ENCODE measurements at places on chromosomes 1 and 21. TPM values are rescaled to one million over a fixed set of nuclear protein-coding genes. Genes with fewer than 3 reads are reported as not detected.
A peak's percentile ranks its signal among the peaks of the same experiment; 100 is the strongest.

KCNA2 gene
- 16.8 TPM for total RNA-seq

TMEM269 gene
- total RNA-seq, result 0.12 TPM

PLXNA2 gene
- 12.5 TPM for total RNA-seq

AJAP1 gene
- 0.81 TPM for total RNA-seq

DNA sequence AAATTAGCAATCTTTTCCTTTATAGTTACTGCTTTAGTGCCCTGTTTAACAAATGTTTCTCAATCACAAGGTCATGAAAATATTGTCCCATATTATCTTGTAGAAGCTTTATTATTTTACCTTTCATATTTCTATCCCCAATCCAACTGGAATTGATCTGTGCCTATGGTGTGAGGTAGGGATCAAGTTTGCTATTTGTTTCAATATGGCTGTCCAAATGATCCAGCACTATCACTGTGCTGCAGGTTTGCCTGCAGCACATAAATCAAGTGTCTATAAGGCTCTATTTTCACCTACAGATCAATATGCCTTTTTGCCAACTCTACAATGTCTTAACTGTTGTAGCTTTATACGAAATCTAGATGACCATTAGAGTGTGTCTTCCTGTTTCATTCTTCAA lies 96.2 kb downstream of the ENAH start:
- H3K27me3 ChIP-seq, result no peaks in the 10 kb centered on the region
- H3K4me3 ChIP-seq, result no peak overlapping the region
- H3K4me1 ChIP-seq, result no peaks in the 10 kb centered on the region
- no peaks in the 10 kb centered on the region for H3K36me3 ChIP-seq
- no peak overlapping the region for H3K27ac ChIP-seq

- no peak for ATAC-seq
- H3K36me3 ChIP-seq, result no peaks in the 10 kb centered on the region
- H3K4me3 ChIP-seq, result no peak overlapping the region
- H3K27me3 ChIP-seq, result no peaks in the 10 kb centered on the region
Measured at GRCh38 chr1:94027721-94028515, 93.0 kb downstream of the ABCA4 start.

CFAP126 gene
- total RNA-seq, result not detected

TCHH gene
- total RNA-seq, result 0.16 TPM

- H3K27me3 ChIP-seq, result no peaks in the 10 kb centered on the region
- H3K36me3 ChIP-seq, result no peaks in the 10 kb centered on the region
- H3K27ac ChIP-seq, result peak overlapping the region; percentile 90
Measured at GRCh38 chr1:226722240-226722900, 16.7 kb downstream of the ITPKB start.

CHD1L gene
- total RNA-seq, result 19.6 TPM

DNA sequence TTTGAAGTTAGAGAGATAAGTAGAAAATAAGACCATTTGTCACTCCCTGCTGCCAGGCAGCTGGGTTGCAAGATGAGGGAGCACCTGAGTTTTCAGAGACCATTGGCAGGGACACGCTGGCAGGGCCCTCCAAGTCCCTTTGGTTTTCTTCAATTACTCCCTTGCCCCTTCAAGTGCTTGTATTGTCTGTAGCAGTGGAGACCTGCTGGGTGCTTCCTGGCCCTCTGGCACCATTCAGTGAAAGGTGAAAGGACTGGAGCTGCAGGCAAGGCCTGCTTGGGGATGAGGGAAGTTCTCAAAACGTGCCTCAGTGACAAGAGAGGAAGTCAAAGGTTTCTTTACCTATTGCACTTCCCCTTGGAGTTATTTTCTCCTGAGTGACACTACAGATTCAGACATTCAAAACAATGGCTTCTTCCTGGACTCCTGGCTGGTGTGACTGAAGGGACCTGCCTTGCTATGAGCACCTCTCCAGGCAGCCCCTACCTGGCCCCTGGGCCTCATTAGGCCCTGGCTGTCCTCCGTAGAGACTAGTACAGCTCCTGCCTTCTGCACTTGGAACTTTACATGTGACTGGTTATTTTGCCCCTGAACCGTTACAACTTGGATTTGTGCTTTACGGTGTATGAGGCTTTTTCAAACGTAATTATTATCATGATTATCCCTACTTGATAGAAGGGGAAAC lies 100.1 kb downstream of the C1orf21 start:
- H3K27me3 ChIP-seq, result no peaks in the 10 kb centered on the region
- no peaks in the 10 kb centered on the region for H3K36me3 ChIP-seq
- no peak for ATAC-seq
- peak overlapping the region; percentile 5 for H3K27ac ChIP-seq

MPZ gene
- 7.7 TPM for total RNA-seq

- no peak for ATAC-seq
- no peak overlapping the region for H3K27ac ChIP-seq
- no peaks in the 10 kb centered on the region for H3K27me3 ChIP-seq
Measured at GRCh38 chr1:246923482-246923881, 8.3 kb downstream of the AHCTF1 start.

- H3K27ac ChIP-seq, result no peak overlapping the region
- H3K27me3 ChIP-seq, result peaks cover 40% of the 10 kb centered on the region
- H3K4me3 ChIP-seq, result no peak overlapping the region
- H3K4me1 ChIP-seq, result no peaks in the 10 kb centered on the region
Measured at GRCh38 chr1:201268604-201269151, 14.6 kb upstream of the PKP1 start.

JAM2 gene
- total RNA-seq, result 25.4 TPM

NBPF14 gene
- 21.4 TPM for total RNA-seq

RAB25 gene
- total RNA-seq, result 22.1 TPM

GRCh38 chr1:21100481-21100921 lies 76.2 kb downstream of the EIF4G3 start:
- H3K36me3 ChIP-seq, result peaks cover 11% of the 10 kb centered on the region
- H3K27ac ChIP-seq, result no peak overlapping the region
- no peak overlapping the region for H3K4me3 ChIP-seq
- peak; percentile 48 for ATAC-seq
- H3K4me1 ChIP-seq, result no peaks in the 10 kb centered on the region
- no peaks in the 10 kb centered on the region for H3K27me3 ChIP-seq

- H3K4me1 ChIP-seq, result peaks cover 2% of the 10 kb centered on the region
- H3K27ac ChIP-seq, result no peak overlapping the region
- no peaks in the 10 kb centered on the region for H3K27me3 ChIP-seq
- H3K36me3 ChIP-seq, result peaks cover 33% of the 10 kb centered on the region
Measured at GRCh38 chr1:15432324-15432723, 5.9 kb upstream of the CTRC start.

FAM177B gene
- not detected for total RNA-seq

GRCh38 chr1:98887507-98887906 lies 117.2 kb downstream of the PLPPR5 start:
- no peak for ATAC-seq
- no peak overlapping the region for H3K4me3 ChIP-seq
- no peaks in the 10 kb centered on the region for H3K36me3 ChIP-seq
- no peaks in the 10 kb centered on the region for H3K4me1 ChIP-seq

- H3K4me1 ChIP-seq, result peaks cover 3% of the 10 kb centered on the region
- H3K27me3 ChIP-seq, result no peaks in the 10 kb centered on the region
- peaks cover 69% of the 10 kb centered on the region for H3K36me3 ChIP-seq
Measured at GRCh38 chr21:37166733-37167132, 93.7 kb downstream of the TTC3 start.

GRCh38 chr21:44817506-44817880 lies 369 bp downstream of the SUMO3 start:
- H3K36me3 ChIP-seq, result no peaks in the 10 kb centered on the region
- H3K27ac ChIP-seq, result peak overlapping the region; percentile 92
- H3K4me1 ChIP-seq, result peaks cover 39% of the 10 kb centered on the region
- H3K27me3 ChIP-seq, result no peaks in the 10 kb centered on the region

FHAD1 gene
- not detected for total RNA-seq

KRTAP19-6 gene
- not detected for total RNA-seq

- H3K4me1 ChIP-seq, result no peaks in the 10 kb centered on the region
- no peaks in the 10 kb centered on the region for H3K27me3 ChIP-seq
- no peaks in the 10 kb centered on the region for H3K36me3 ChIP-seq
Measured at GRCh38 chr1:116015679-116016078, 39.4 kb downstream of the SLC22A15 start.

DNA sequence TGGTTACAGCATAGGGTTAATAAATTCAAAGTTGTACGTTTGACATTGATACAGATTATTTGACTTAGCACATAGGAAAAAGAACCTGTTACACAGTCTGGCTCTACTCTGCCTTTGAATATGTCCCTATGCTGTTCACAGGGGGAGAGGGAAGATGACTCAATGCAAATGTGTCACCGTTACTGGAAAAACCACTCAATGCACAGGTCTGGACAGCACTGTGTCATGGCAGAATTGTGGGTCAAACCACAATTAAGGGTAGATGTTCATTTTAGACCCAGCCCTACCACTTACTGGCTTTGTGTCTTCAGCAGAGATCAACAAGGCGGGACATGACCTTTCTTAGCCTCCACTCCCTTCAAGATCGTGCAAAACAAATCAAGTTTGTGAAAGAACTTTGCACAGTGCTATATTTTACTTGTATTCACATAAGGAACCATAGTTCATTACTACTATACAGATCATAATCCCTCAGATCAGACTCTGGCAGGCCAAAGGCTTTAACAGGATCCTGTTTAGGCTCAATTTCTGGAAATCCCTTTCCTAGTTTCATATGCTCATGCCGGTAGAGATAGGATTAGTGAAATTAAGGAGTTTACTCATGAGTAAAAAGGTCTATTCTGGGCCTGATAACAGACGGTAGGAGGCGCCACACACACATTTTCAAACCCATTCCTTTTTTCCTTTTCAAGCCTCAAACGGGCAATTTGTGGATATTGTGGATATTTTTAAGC lies 22.1 kb downstream of the EIF2D start:
- no peak overlapping the region for H3K27ac ChIP-seq
- H3K36me3 ChIP-seq, result no peaks in the 10 kb centered on the region
- ATAC-seq, result no peak
- no peaks in the 10 kb centered on the region for H3K27me3 ChIP-seq
- H3K4me3 ChIP-seq, result no peak overlapping the region

GRCh38 chr1:17696417-17697301 lies 58.5 kb upstream of the ACTL8 start:
- no peaks in the 10 kb centered on the region for H3K4me1 ChIP-seq
- H3K36me3 ChIP-seq, result peaks cover 73% of the 10 kb centered on the region
- no peaks in the 10 kb centered on the region for H3K27me3 ChIP-seq
- H3K27ac ChIP-seq, result no peak overlapping the region
- no peak overlapping the region for H3K4me3 ChIP-seq

UBR4 gene
- total RNA-seq, result 79.3 TPM

DNA sequence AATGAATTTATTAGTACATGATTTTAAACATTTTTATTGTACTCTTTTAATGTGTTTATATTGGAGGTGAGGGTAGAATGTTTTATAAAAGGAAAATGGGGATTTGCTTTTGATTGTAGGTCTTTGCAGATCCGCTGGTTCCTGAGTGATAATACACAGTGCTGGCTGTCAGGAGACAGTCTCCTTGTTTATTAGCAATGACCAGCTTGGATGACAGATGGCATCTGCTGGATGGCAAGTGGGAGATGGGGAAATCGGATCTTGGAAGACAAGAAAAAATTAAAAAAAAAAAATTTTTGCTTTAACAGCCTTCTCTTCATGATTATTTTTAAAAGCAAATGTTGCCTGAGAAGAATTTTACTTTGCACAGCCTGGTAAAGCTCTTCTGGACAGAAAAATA lies 4.4 kb upstream of the PHTF1 start:
- no peaks in the 10 kb centered on the region for H3K4me1 ChIP-seq
- H3K36me3 ChIP-seq, result no peaks in the 10 kb centered on the region
- no peak overlapping the region for H3K27ac ChIP-seq
- no peaks in the 10 kb centered on the region for H3K27me3 ChIP-seq
- no peak overlapping the region for H3K4me3 ChIP-seq

- no peak overlapping the region for H3K4me3 ChIP-seq
- H3K27me3 ChIP-seq, result no peaks in the 10 kb centered on the region
- H3K27ac ChIP-seq, result peak overlapping the region; percentile 91
- no peaks in the 10 kb centered on the region for H3K36me3 ChIP-seq
- peaks cover 100% of the 10 kb centered on the region for H3K4me1 ChIP-seq
- no peak for ATAC-seq
Measured at GRCh38 chr21:44990921-44991320, 51.1 kb downstream of the SLX9 start.

GRCh38 chr21:35170244-35170643 lies 121.1 kb upstream of the RUNX1 start:
- no peak for ATAC-seq
- no peaks in the 10 kb centered on the region for H3K36me3 ChIP-seq
- peaks cover 13% of the 10 kb centered on the region for H3K27me3 ChIP-seq
- H3K4me1 ChIP-seq, result no peaks in the 10 kb centered on the region
- H3K4me3 ChIP-seq, result no peak overlapping the region

OXCT2 gene
- 2.6 TPM for total RNA-seq

SPRR2F gene
- not detected for total RNA-seq

DNA sequence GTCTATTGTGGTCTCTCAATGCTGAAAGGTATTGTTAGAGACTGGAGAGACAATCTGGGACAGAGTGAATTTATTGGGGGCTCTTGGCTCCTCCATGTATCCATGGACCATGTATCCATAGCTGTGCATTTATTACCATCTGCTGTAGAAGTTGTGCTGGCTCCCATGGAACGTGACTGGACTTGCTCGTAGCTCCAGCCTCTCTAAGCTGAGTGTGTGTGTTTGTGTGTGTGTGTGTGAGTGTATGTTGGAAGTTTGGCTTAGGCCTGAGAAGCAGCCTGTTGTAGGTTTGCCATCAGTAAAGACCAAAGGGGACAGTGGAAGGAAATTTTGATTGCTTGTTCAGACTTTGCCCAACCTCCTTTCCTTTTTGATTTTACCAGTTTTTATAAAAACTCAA lies 105.7 kb upstream of the USP24 start:
- no peak for ATAC-seq
- H3K4me1 ChIP-seq, result no peaks in the 10 kb centered on the region
- H3K4me3 ChIP-seq, result no peak overlapping the region
- H3K36me3 ChIP-seq, result no peaks in the 10 kb centered on the region
- no peaks in the 10 kb centered on the region for H3K27me3 ChIP-seq
- H3K27ac ChIP-seq, result no peak overlapping the region

DNA sequence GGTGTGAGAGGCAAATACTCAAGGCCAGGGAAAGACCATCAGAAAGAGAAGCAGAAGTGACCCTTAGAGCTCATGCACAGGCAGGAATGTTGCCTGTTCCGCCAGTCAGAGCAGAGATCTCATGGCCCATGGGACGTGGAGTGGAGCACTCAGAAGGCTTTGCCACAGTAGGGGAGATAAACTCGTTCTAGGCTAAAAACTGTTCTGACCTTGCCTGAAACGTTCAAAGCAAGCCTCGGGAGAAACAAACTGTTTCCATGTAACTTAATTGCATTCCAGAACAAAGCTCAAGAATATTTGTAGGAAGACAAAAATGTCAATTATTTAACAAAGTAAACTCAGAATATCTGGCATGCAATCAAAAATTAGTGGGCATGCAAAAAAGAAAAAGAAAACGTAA lies 20.7 kb upstream of the SLC19A1 start:
- H3K36me3 ChIP-seq, result no peaks in the 10 kb centered on the region
- peaks cover 21% of the 10 kb centered on the region for H3K27me3 ChIP-seq
- H3K27ac ChIP-seq, result no peak overlapping the region
- ATAC-seq, result no peak
- H3K4me3 ChIP-seq, result no peak overlapping the region
- H3K4me1 ChIP-seq, result no peaks in the 10 kb centered on the region

PRDM16 gene
- 1.4 TPM for total RNA-seq

DNA sequence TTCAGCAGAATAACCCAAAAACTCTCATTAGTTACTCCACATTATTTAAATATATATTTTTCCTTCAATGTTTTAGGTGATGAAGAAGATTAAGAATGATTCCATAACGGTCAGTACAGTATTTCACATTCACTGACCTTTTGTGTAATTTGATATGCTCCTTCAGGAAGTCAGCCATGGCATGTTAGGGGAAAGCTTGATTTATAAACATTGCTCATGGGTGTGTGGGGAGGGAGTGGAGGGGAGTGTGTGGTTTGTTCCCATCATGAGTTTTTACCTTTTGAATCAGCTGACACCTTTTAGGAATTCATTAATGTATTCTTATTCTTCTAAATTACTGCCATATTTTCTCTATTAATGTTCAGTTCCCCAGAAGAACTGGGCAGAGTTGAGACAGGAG lies 240.2 kb downstream of the ATG4C start:
- H3K27ac ChIP-seq, result no peak overlapping the region
- H3K27me3 ChIP-seq, result peaks cover 14% of the 10 kb centered on the region
- H3K36me3 ChIP-seq, result no peaks in the 10 kb centered on the region
- ATAC-seq, result no peak
- H3K4me1 ChIP-seq, result no peaks in the 10 kb centered on the region
- H3K4me3 ChIP-seq, result no peak overlapping the region
